NCI-H2171 (cell line): ENCODE measurements at places on chromosomes 6 and 20.

DNA sequence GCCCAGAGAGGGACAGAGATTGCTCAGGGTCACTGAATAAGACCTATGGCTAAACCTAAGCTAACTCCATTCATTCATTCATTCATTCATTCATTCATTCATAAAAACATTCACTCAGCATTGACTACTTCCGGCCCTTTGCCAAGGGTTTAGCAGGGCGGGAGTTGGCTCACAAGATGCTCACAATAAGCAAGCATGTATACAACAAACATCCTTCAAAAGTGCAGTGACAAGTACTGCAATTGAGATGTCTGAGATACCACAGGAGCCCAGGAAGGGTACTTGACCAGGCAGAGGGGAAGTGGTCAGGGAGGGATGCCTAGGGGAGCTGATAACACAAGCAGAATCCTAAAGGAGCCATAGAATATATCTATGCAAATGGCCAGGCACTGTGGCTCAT is 18.2 kb upstream of the KIAA1755 start:
- DNase-seq, result no peak

- DNase-seq, result no peak
These were observed 71.5 kb downstream of the LYRM2 start for GRCh38 chr6:89566930-89567629.

- no peak for DNase-seq
These were observed 51.1 kb downstream of the MMS22L start for GRCh38 chr6:97231911-97232310.

DNA sequence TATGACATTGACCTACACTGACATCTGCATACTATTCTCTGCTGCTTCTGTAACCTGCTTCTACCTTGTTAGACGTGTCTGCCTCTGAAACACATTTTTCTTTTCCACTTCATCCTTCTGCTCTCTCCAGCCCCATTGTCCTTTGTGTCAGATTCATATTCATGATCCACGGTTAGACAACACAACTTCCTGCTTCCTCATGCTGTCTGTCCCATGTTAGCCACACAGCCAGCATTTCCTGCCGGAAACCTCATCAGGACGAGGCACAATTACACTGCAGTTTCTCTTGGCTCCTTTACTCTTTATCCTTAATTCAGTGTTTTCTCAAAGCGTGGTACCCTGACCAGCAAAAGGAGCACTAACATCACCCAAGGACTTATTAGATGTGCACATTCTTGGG is 150.2 kb downstream of the TBC1D7 start:
- DNase-seq, result no peak
